Pulmonary artery endothelial cell (primary cell): ENCODE measurements at places on chromosomes 7 and 10.

DNA sequence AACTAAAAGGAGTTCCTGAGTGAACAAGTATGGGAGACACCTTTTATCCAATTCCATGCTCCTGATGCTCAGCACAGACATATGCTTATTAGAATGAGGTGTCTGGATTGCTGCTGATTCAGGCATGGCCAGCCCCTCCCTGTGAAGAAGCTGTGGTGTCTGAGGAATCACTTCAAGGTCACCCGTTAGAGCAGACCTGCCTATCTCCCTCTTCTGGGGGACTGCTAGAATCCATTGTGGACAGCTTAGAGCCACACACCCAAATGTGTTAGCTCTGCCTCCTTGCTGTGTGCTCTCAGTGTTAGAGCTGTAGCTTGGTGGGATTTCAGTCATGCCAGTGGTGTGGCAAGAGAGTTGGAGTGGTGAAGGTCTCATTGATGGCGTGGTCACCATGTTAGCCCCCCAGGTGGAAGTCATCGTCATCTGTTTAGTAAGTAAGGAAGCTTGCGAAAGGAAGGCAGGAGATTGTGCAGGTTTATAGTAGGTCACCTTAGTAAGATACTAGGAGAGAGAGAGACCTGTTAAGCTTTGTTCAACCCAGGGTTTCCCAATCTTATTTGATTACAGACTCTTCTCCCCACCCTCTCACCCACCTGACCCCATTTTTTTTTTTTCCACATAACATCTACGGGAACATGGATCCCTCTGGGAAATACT is 12.8 kb downstream of the PRXL2A start:
- no peak for DNase-seq

- no peak for DNase-seq
Observed at GRCh38 chr10:98267894-98268693, at the start of gene LOXL4. Gene LOXL4 (minus strand): TSS chr10:98268194. CDS start chr10:98263019, 5,175 bp downstream.

DNA sequence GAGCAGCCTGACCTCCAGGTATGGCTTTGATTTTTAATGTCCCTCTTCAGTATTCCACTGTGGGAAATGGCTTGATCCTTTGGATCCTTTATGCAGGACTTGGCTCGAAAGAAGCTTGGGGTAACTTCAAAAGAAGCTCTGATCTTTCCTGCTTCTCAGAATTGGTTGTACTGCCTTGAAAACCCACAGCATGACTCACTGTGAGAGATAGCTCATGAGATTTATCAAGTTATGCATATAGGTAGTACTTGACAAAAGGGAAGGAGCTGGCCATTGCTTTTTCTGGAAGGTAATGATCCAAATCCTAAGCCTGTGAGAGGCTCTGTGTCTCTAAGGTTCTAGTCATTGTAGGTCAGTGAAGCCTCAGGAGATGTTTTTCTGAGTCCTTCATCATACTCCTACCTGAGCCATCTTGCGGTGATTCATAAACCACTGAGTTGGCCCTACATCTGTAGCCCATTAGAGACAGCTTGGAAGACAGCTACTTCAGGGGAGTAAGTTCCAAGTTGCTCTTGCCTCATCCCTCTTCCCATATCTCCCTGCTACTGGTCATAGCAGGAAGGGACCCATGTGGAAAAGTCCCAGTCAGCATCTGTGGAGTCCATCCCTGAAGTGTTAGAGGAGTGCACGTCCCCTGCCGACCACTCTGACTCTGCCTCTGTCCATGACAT is 36.7 kb upstream of the NFKB2 start:
- no peak for DNase-seq

GRCh38 chr7:21543528-21544302 is 876 bp downstream of the DNAH11 start:
- no peak for DNase-seq

DNA sequence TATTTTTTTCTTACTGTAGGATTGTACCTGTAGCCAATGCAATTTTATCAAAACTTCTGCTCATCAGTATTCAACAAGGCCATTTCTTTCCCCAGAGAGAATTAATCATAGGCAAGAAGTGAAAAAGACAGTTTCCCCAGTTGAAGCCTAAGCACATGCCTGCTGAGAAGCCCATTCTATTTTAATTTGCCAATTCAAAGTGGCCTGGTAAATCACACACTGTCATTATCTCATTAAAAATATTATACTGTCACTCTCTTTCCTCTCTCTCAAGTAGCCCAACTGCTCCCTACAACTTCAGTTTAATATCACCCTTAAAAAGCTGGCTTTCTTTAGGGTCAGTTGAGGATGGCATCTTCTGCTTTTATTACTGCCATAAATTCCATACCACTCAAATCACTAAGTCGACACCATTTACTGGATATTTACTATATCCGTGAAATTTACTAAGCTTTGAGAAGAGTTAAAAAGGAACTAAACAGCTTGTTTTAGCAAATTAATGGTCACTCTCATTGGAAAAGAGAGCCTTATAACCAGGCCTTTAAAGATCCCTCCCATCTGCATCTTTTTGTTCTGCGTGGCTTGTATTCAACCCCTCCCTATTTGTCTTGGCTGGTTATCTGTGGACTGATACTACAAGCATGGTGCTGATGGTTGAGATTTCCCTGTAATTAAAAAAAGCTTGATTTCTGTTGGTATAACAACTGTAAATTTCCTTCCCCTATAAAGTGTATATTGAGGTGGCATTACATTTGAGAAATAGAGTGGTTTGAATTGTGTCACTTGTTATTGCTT is 30.6 kb downstream of the COL28A1 start:
- DNase-seq = no peak

GRCh38 chr7:37604078-37604477 is 79.5 kb upstream of the GPR141 start:
- no peak for DNase-seq

GRCh38 chr7:43039346-43039745 is 73.1 kb upstream of the HECW1 start:
- no peak for DNase-seq

DNA sequence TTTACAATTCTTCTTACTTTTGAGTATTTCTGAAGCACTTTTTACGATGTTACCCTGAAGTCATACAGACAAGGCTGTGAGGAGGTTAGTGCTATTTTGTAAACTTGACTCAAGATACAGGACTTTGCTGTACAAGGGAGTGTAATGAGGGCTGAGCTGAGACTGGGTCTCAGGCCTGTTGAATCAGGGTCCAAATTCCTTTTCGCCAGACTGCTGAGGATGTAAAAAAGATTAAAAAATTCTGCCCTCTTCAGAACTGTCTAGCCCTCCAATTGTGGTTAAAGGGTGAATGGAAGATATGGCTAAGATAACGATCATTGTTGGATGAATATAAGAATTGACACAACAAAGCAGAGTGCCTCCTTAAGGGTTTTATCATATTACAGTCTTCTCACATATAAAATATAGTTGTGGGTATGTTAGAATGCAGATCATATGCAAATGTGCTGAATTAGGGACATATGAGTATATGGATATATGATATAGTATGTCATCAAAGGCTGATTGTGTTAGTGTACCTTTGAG is 165.4 kb downstream of the SUGCT start:
- no peak for DNase-seq

DNA sequence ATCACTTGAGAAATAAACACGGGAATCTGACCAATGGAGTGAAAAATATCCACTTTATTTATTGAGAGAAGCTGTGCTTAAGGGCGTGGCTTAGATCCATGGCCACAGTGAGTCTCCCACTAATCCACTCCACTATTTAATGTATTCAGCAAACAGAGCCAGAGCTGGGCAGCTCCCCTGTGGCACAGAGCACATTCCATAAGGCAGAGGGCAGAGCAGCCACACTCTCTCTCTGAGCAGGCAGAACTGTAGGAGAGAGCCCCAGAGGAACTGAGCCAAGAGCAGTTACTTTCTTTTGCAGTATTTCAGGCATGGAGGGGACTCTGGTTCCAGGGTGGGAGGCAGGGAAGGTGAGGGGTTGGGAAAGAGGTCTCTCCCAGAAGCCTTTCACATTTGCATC is 106.0 kb downstream of the GALNT17 start:
- no peak for DNase-seq

DNA sequence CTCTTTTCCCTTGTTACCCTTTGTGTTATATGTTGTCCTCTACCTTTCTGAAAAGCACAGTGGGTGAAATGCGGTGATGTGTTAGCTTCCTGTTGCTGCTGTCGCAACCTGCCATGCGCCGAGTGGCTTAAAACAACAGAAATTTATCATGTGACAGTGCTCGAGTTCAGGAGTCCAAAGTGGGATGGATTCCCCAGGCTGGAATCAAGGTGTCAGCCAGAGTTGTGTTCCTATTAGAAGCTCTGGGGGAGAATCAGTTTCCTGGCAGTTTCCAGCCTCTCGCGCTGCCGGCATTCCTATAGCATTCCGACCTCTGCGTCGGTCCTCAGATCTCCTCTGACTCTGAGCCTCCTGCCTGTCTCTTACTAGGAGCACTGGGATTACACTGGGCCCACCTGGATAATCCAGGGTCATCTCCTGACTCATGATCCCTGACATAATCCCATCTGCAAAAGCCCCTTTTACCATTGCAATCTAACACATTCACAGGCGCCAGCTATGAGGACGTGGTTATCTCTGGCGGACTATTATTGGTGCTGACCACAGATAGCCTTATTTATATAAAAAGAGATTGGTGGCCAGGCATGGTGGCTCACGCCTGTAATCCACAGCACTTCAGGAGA is 207.5 kb downstream of the CUX1 start:
- no peak for DNase-seq

DNA sequence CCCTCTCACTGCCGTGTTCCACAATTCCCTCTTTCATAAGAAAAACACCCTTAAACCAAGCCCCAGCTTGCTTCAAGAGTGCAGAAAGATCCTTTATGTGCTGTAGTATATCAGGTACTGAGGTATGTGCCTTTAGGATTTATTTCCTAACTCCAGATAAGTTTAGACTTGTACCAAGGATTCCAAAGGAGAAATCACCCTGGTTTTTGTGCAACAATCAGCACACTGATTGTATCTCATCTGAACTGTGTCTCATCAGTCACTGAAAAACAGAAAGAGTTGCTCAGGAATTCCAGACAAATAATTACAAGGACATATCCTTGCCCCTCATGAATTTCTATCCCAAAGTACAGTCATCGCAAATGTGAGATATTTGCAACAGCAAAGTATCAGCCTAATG is 77.2 kb upstream of the PTPRZ1 start:
- no peak for DNase-seq

- no peak for DNase-seq
Observed at GRCh38 chr10:104033966-104034365, 51.7 kb downstream of the COL17A1 start.

DNA sequence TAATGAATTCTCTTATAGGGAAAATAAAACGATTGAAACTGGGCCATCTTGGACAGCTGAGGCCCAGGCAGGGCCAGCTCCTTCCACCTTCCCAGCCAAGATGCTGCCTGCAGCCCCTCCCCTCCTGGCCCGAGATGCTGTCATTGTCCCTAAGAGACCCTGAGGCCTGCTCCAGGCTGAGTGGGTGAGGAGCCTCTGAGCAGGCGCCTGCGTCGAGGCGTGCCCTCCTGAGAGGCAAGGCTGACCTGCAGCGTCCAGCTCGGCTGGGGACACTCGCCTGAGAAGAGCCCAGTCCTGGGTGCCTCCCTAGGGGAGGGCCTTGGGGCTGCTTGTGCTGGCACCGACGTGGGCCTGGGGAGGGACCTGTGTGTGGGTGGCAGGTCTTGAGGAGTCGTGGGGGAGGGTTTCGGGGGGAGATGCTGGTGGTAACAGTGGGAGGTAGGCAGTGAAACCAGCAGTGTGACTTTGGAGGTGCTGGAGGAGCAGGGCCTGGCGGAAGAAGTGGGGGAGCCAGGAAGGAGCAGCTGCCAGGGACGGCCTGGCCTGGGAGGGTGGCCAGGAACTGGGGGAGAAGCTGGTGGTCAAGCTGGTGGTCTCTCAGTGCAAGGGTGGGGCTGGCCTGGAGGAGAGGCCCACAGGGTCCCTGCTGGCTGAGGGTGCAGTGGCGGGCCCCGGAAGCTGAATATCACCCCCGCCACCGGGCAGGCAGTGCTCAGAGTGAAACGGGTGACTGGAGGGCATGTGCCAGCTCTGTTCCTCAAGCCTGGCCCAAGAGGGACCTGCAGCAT is 7.9 kb downstream of the GPR146 start:
- DNase-seq = no peak

- DNase-seq = no peak
Observed at GRCh38 chr10:15120523-15120922, 23.4 kb downstream of the RPP38 start.

DNA sequence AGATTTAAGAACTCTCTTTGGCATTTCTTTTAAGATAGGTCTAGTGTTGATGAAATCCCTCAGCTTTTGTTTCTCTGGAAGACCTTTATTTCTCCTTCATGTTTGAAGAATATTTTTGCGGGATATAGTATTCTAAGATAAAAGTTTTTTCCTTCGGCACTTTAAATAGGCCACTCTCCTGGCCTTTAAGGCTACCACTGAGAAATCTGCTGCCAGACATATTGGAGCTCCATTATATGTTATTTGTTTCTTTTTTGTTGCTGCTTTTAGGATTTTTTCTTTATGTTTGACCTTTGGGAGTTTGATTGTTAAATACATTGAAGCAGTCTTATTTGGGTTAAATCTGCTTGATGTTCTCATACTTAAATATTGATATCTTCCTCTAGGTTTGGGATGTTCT is 22.6 kb downstream of the GALNT11 start:
- DNase-seq = no peak

DNA sequence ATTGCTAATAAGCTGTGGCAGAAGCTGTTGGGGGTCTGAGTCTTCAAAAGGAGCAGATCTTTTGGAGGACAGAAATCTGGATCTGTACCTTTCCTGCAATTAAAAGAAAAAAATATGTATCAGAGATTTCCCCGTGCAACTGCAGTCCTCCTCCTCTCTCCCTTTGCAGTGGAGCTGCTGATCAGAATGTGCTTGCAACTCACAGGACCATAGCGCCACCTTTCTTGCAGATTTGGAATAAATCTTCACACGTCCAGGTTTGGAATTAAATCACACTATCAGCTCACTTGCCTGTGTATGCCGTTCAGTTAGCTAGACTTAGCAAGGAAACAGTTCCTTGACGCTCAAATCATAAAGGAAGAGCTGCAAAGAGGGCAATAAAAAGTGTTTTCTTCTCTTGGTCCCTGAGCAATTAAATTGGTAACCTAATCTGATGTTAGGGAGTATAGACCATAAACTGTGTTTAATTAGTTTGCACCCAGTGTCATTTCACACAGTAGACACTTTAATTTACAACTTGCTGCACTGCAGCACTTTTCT is 77.4 kb downstream of the PON1 start:
- peak; percentile 15 for DNase-seq

GRCh38 chr10:122204691-122205489 is 66.2 kb upstream of the BTBD16 start:
- no peak for DNase-seq
